ENCODE measurements at places on chromosomes 5 and 9. TPM values are rescaled to one million over a fixed set of nuclear protein-coding genes. Genes with fewer than 3 reads are reported as not detected.

- H3K4me1 ChIP-seq, result peaks cover 15% of the 10 kb centered on the region
- DNase-seq, result no peak
- no peak overlapping the region for H3K27ac ChIP-seq
These were observed 40.0 kb downstream of the PTGES start for GRCh38 chr9:129712634-129713401.

Gene LCN1
- not detected for total RNA-seq

GRCh38 chr9:84947412-84947972, 278.0 kb downstream of the NTRK2 start:
- H3K36me3 ChIP-seq, result no peaks in the 10 kb centered on the region
- no peak for DNase-seq
- no peak overlapping the region for H3K27ac ChIP-seq
- no peaks in the 10 kb centered on the region for H3K4me1 ChIP-seq

DNA sequence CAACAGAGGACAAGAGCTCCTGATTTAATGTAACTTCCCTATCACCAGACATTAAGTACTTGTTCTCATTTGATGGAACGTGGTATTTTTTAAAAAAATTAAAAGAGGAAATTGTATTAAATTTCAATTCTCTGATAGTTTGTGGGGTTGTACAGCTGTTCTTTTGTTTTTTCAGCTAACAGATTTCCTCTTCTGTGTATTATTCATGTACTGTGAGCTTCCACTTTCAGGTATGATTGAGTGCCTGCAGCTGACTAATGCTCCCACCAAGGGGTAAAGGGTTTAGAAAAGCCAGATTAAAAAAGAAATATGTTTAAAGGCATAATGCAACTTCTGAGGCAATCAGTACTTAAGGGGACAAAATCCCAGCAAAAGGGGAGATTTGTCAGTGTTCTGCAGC, 117.7 kb upstream of the ACTBL2 start:
- H3K36me3 ChIP-seq, result no peaks in the 10 kb centered on the region
- H3K4me3 ChIP-seq, result no peak overlapping the region
- H3K27ac ChIP-seq, result no peak overlapping the region
- DNase-seq, result no peak

DNA sequence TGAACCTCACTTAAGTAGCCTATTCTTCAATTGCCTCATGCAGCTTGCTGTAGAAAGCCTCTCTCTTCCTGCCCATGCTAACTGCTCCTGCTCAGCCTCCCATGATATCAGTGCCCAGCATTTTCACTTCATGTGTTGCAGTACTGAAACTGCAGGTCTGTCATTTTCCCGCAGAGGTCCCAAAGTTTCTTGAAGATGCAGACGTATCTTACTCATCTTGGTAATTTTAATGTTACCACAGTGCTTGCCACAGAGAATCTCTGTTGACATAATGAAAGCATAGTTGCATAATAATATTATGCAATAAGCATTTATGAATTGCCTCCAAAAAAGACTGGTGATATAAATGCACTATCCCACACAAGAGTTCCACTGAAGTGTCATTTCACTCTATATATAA, 561.1 kb upstream of the DAP start:
- H3K4me1 ChIP-seq, result peaks cover 11% of the 10 kb centered on the region
- no peak for DNase-seq
- no peaks in the 10 kb centered on the region for H3K27me3 ChIP-seq
- no peak overlapping the region for H3K27ac ChIP-seq
- no peak overlapping the region for H3K4me3 ChIP-seq

- H3K27me3 ChIP-seq, result no peaks in the 10 kb centered on the region
- H3K4me3 ChIP-seq, result no peak overlapping the region
- H3K4me1 ChIP-seq, result no peaks in the 10 kb centered on the region
- H3K27ac ChIP-seq, result no peak overlapping the region
These were observed 223.5 kb downstream of the GRIA1 start for GRCh38 chr5:153713943-153714342.

- DNase-seq, result no peak
- no peaks in the 10 kb centered on the region for H3K27me3 ChIP-seq
- H3K36me3 ChIP-seq, result no peaks in the 10 kb centered on the region
- no peak overlapping the region for H3K4me3 ChIP-seq
These were observed 751.2 kb upstream of the ZNF608 start for GRCh38 chr5:125497651-125498050.

DNA sequence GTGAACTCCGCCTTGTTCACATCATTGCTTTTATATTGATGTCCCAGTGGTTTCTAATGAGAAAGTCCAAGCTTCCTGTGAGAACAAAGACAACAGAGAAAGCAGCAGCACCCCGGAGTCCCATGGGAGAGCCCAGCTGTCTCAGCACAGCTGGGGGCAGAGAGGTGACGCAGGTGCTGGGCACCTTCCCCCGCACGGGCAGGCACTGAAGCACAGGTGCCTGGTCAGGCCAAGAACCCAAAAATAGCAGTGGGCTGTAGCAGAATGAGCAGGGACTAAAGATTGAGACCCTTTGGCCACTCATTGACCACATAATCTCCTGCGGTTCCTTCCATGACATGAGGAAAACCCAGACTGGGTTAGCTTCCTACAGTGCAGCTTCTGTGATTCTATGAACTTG, 18.8 kb downstream of the SRD5A1 start:
- no peak overlapping the region for H3K27ac ChIP-seq
- H3K27me3 ChIP-seq, result no peaks in the 10 kb centered on the region
- DNase-seq, result no peak
- H3K4me3 ChIP-seq, result no peak overlapping the region

GRCh38 chr9:27535701-27536118, 6.1 kb upstream of the MOB3B start:
- no peaks in the 10 kb centered on the region for H3K27me3 ChIP-seq
- peaks cover 30% of the 10 kb centered on the region for H3K4me1 ChIP-seq
- no peak overlapping the region for H3K27ac ChIP-seq
- no peak overlapping the region for H3K4me3 ChIP-seq
- no peak for DNase-seq

Gene ORM1
- total RNA-seq, result 0.70 TPM

DNA sequence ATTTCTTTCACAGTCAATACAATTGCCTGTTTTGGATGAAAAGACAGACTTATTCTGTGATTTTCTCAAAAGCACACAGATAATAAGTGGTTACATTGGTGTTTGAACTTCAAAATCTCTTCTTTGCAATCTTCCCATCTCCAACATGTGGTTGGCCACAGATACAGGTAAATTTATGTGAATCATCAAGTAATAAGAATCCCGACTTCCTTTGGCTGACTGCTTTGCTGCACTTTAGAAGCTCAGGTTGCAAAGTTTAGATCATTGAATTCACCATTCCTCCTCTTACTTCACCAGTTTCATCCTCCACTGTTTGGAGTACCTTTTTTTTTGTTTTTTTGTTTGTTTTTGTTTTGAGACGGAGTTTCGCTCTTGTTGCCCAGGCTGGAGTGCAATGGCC, 56.5 kb upstream of the ADRB2 start:
- no peak overlapping the region for H3K4me3 ChIP-seq
- no peaks in the 10 kb centered on the region for H3K36me3 ChIP-seq
- no peak overlapping the region for H3K27ac ChIP-seq
- no peaks in the 10 kb centered on the region for H3K4me1 ChIP-seq
- no peaks in the 10 kb centered on the region for H3K27me3 ChIP-seq
- DNase-seq, result no peak

GRCh38 chr5:113901718-113902117, 388.2 kb downstream of the YTHDC2 start:
- peaks cover 13% of the 10 kb centered on the region for H3K27me3 ChIP-seq
- no peak overlapping the region for H3K4me3 ChIP-seq
- DNase-seq, result no peak
- H3K27ac ChIP-seq, result no peak overlapping the region
- H3K36me3 ChIP-seq, result no peaks in the 10 kb centered on the region
- H3K4me1 ChIP-seq, result no peaks in the 10 kb centered on the region

GRCh38 chr5:64769855-64770254, 1.1 kb downstream of the CWC27 start:
- no peak for DNase-seq
- peak overlapping the region; percentile 84 for H3K4me3 ChIP-seq

DNA sequence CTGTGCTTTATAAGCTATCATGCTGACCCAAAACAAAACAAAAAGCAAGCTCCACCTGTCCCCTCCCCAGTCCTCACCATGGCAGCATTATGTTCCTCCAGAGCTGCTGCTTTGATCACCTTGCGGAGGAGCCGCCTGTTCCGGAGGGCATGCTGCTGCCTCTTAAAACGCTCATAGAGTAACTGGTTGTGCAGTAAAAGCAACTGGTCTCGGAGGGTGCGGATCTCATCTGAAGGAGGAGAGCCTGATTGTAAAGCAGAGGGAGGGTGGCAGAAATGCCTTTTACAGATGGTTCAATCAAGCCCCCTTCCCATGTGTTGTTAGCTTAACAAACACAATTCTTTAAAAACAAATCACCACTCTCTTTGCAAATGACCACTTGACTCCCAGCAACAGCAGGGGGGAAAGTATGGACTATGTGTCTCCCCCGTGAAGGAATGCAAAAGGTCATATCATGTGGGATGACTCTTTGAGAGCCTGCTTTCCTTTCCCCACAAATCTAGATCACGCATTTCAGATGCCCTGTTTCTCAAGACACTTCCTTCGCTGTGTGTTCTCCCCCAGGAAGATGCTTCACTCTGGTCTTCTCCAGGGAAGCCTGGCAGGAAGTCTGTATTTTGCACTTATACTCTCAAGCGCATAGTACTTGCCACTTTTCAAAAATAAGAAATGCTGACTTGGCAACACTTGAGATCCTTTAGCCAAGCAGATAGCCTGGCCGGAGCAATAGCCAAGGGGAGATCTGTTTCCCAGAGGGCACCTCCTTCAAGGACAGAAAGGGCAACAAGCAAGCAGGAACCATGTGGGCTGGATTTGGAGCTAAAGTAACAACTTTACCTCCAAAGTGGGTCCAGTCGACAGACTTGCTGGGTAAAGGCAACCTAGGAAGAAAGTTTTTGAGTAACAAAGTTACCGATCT, 25.1 kb downstream of the SPACA9 start:
- H3K27ac ChIP-seq, result no peak overlapping the region
- H3K4me1 ChIP-seq, result no peaks in the 10 kb centered on the region
- no peaks in the 10 kb centered on the region for H3K27me3 ChIP-seq
- no peak overlapping the region for H3K4me3 ChIP-seq
- peaks cover 95% of the 10 kb centered on the region for H3K36me3 ChIP-seq

DNA sequence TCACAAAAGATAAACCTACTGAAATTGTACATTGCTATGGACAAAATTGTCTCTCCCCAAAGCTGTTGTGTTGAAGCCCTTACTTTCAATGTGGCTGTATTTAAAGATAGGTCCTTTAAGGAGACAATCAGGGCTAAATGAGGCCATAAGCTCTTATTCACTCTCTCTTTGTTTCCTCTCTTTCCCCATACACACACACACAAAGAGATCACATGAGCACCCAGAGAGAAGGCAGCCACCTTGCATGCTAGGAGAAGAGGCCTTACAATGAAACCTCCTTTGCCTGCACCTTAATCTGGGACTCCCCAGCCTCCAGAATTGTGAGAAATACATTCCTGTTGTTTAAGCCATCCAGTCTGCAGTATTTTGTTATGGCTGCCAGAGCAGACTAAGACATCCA, 1295.6 kb upstream of the CDH6 start:
- no peaks in the 10 kb centered on the region for H3K36me3 ChIP-seq
- H3K4me1 ChIP-seq, result no peaks in the 10 kb centered on the region
- H3K4me3 ChIP-seq, result no peak overlapping the region

DNA sequence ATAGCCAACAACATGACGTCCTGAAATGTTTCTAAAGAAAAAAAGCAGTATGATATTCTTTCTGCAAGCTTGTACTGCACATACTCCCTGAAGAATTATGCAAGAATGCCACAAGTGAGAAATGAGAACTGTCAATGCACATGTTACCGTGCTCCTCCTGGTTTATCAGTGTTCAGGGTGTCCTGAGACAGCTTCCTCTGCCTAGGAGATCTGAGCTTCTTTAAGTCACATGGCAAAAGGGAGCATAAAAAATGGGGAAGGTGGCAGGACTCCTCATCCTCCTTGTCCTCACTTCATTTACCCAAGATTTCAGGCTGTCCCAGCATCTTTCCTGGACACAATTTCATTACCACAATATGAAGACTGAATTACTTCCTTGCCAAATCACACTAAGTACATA, 238.2 kb downstream of the GLIS3 start:
- DNase-seq, result no peak
- no peaks in the 10 kb centered on the region for H3K36me3 ChIP-seq
- no peaks in the 10 kb centered on the region for H3K27me3 ChIP-seq
- H3K27ac ChIP-seq, result no peak overlapping the region
- H3K4me1 ChIP-seq, result no peaks in the 10 kb centered on the region

- no peaks in the 10 kb centered on the region for H3K36me3 ChIP-seq
- peak; percentile 18 for DNase-seq
- H3K27ac ChIP-seq, result no peak overlapping the region
- no peaks in the 10 kb centered on the region for H3K27me3 ChIP-seq
- peaks cover 27% of the 10 kb centered on the region for H3K4me1 ChIP-seq
These were observed 12.2 kb upstream of the HSPB3 start for GRCh38 chr5:54443270-54443669.

GRCh38 chr5:143315929-143316328, 87.6 kb downstream of the NR3C1 start:
- no peak for DNase-seq
- H3K4me3 ChIP-seq, result no peak overlapping the region
- H3K36me3 ChIP-seq, result no peaks in the 10 kb centered on the region
- H3K27ac ChIP-seq, result no peak overlapping the region
- peaks cover 32% of the 10 kb centered on the region for H3K4me1 ChIP-seq

- no peak overlapping the region for H3K27ac ChIP-seq
- H3K36me3 ChIP-seq, result no peaks in the 10 kb centered on the region
- no peak overlapping the region for H3K4me3 ChIP-seq
- H3K4me1 ChIP-seq, result no peaks in the 10 kb centered on the region
- peaks cover 25% of the 10 kb centered on the region for H3K27me3 ChIP-seq
- no peak for DNase-seq
These were observed 42.0 kb upstream of the ALDH1B1 start for GRCh38 chr9:38350529-38350928.

DNA sequence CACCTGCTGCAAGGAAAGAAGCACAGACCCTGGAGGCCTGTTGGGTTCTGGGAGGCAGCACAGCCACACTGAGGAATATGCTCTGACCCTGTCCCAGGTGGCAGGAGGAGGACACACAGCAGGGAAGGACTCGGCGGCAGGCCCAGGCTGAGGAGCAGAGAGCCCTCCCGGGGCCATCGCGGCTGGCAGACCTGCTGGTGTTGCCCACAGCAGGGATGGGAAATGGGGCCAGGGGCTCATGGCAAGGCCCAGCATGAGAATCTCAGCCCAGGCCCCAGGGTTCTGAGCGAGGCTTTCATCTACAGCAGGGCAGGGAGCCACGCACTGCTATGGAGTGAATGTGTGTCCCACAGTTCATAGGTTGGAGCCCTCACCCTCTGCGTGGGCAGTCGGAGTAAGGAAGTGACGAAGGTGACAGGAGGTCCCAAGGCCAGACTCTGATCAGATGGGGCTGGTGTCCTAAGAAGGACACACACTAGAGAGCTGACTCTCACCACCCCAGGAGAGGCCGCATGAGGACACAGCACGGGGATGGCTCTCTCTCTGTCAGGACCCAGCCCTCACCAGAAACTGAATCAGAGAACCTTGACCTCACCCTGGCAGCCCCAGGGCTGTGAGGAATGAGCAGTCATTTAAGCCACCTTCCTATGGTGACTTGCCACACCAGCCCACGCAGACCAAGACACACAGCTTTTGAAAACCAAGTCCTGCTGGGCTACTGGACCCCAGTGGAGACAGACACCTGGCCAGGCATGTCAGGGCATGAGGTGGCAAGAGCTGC, 10.3 kb upstream of the GPSM1 start:
- no peak overlapping the region for H3K27ac ChIP-seq
- DNase-seq, result no peak
- no peaks in the 10 kb centered on the region for H3K27me3 ChIP-seq
- no peaks in the 10 kb centered on the region for H3K4me1 ChIP-seq
- no peak overlapping the region for H3K4me3 ChIP-seq
- no peaks in the 10 kb centered on the region for H3K36me3 ChIP-seq

Data from heart right ventricle (tissue), 16 donors.